ENCODE measurements at places on chromosomes 11 and 22. TPM values are rescaled to one million over a fixed set of nuclear protein-coding genes. Genes with fewer than 3 reads are reported as not detected.

Gene KLHDC7B
- 1.4 TPM for total RNA-seq

Gene CLTCL1
- total RNA-seq: 11.5 TPM

Gene TNNI2
- not detected for total RNA-seq

Gene LARGE2
- total RNA-seq: 10.9 TPM

Gene RBFOX2
- total RNA-seq: 142 TPM

Gene DBX1
- not detected for total RNA-seq
